ENCODE measurements at places on chromosomes 12 and 14.
A peak's percentile ranks its signal among the peaks of the same experiment; 100 is the strongest.

DNA sequence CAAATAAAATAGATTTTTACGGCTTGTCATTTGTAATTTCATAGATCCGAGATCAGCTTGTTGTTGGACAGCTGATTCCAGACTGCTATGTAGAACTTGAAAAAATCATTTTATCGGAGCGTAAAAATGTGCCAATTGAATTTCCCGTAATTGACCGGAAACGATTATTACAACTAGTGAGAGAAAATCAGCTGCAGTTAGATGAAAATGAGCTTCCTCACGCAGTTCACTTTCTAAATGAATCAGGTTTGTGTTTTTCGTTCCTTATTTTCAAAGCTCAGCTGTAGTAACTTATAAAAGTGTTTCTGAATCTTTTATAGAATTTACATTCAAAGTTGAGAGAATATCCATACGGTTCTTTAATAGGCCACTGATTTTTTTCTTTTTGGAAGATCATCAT lies 89.1 kb downstream of the LRRK2 start:
- H3K36me3 ChIP-seq = no peaks in the 10 kb centered on the region
- H3K4me1 ChIP-seq = no peaks in the 10 kb centered on the region

GRCh38 chr12:86959766-86960458 lies 703.7 kb upstream of the MGAT4C start:
- no peak for DNase-seq
- H3K27ac ChIP-seq = no peak overlapping the region
- H3K27me3 ChIP-seq = no peaks in the 10 kb centered on the region
- H3K4me3 ChIP-seq = no peak overlapping the region
- no peaks in the 10 kb centered on the region for H3K4me1 ChIP-seq
- no peaks in the 10 kb centered on the region for H3K36me3 ChIP-seq

DNA sequence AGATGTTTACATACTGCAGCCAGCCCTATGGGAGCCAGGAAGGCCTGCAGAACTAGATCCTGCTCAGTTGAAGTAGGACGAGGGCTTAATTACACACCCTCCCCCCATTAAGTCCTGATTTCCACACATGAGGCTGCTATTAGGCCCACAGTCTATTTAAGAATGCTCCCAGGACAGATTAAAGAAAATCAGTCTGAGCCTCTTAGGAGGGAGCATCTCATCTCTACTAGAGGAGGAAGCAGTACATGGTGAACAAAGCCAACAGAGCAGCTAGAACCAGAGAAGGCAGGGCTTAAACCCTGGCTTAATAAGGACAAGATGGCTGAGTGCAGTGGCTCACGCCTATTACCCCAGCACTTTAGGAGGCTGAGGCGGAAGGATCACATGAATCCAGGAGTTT lies 55.8 kb upstream of the ARHGAP5 start:
- peaks cover 2% of the 10 kb centered on the region for H3K36me3 ChIP-seq
- H3K27me3 ChIP-seq = no peaks in the 10 kb centered on the region
- H3K4me1 ChIP-seq = peaks cover 21% of the 10 kb centered on the region
- no peak overlapping the region for H3K4me3 ChIP-seq

GRCh38 chr12:104292872-104293794 lies 10.4 kb upstream of the EID3 start:
- H3K4me3 ChIP-seq = no peak overlapping the region
- peaks cover 36% of the 10 kb centered on the region for H3K36me3 ChIP-seq
- DNase-seq = no peak
- H3K27me3 ChIP-seq = no peaks in the 10 kb centered on the region
- peaks cover 25% of the 10 kb centered on the region for H3K4me1 ChIP-seq
- H3K27ac ChIP-seq = peak overlapping the region; percentile 2

DNA sequence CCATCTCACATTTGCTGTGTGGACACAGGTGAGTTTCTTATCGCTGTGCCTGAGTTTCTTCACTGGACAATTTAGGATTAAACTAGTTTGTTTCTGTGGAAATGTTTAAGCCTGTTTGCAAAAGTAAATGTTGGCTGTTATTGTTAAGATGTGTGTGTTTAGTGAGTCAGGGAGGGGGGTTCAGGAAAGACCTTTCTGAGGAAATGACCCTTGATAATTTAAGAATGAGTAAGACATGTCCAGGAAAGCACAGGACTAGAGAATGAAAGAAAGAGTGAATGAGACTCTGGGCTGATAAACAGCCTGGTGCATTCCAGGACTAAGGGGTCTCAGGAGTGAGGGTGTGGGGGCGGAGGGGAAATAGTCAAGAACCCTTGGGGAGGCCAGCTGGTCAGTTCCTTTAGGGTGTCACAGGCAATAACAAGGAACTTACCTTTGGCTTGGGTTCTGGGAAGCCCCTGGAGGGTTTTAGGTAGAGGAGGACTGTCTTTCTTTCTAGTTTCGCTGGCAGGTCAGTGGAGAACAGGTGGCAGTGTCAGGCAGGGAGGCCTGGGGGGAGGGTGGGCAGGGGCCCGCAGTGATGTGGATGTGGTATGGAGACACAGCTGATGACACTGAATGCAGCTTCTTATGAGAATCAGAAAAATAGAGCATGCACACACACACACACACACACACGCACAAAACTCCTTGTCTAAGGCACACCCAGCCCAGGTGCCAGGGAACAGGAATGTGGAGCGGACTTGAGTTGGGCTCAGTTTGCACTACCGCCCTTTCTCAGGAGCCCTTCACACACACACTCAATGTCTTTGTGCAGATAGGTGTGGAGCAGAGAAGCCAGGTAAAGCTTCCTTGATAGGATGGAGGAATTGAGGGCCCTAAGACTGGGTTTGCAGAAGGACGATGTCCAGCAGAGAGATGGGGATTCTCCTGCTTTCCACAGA lies 1005.5 kb downstream of the VRK1 start:
- H3K4me3 ChIP-seq = no peak overlapping the region
- peaks cover 12% of the 10 kb centered on the region for H3K4me1 ChIP-seq
- H3K27me3 ChIP-seq = no peaks in the 10 kb centered on the region

DNA sequence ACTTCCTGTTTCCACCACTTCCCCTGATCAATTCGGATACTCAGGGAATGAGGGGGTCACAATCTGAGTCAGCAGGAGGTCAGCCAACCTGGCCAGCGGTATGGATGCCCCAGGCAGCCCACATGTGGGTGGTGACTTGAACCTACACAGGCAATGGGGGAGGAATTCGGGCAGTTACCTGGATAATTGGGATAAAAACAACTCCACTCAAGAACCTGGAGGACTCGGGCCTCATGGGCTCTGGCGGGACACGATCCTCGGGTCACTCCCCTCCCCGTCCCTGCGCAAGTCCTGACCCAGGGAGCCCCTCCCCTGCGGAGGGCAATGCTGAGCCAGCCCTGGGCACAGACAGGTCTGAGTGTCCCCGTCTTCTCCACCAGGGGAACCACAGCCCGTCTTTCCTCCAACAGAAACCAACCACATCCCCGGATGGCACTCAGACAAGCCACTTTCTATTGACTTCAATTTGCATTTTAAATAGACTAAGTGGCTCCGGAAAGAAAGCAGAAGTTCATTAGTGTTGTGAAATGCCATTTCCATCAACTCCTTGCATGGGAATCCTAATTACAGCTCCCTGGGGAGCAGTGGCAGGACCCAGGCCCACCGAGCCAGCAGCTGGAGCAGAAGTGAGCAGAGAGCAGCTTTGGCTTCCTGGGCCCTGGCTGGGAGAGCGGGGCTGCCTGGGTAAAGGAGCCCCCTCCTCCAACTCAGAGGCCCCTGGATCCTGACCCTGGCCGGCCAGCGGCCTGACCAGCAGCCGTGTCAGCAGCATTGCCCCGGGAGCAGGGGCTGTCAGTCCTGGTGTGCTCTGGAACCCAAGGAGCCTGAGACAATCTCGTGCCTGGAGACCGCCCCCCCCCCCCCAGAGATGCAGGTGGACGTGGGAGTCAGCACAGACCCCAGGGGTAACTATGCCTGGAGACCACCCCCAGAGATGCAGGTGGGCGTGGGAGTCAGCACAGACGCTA lies 374.1 kb downstream of the ADGRD1 start:
- H3K27me3 ChIP-seq = peaks cover 12% of the 10 kb centered on the region
- no peak overlapping the region for H3K4me3 ChIP-seq

DNA sequence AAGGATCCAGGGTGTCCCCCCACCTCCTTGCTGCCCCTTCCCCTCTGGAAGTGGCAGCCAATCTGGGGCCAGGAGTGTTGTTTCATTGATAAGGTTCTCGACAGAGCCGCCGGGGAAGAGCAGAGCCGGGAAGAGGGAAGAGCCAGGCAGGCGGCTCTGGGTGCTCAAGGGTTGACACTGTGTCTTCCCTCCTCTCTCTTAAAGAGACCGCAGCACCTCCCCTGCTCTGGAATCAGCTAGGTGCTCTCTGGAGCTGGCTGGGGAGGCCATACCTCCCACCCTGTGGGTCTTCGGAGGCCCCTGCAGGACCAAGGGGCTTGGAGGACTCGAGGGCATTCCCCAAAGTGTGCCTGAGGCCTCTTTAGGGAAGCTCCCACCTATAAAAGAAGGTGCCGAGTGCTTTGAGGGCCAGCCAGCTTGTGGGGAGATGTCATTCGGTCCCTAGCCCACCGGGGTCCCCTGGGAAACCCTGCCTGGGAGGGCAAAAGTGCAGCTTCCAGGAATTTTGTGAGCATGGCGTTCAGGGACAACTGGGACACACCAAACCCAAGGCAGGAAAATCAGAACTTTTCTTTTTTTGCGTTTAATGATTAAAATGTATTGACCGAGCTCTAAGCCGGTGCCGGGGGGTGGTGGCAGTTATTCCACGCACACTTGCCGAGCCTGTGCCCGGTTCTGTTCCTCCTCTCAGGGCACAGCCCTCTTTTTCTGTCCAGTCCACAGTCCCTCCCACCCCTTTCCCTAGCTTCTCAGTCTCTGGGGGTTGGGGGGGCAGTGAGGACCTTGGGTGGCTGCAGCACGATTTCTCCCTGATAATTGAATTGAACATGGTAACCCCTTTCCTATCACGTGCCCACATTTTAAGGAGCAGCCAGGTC lies 3.0 kb downstream of the SETD1B start:
- H3K27ac ChIP-seq = no peak overlapping the region
- peaks cover 24% of the 10 kb centered on the region for H3K4me1 ChIP-seq
- peaks cover 13% of the 10 kb centered on the region for H3K36me3 ChIP-seq
- DNase-seq = no peak
- no peaks in the 10 kb centered on the region for H3K27me3 ChIP-seq
- H3K4me3 ChIP-seq = peak overlapping the region; percentile 78

DNA sequence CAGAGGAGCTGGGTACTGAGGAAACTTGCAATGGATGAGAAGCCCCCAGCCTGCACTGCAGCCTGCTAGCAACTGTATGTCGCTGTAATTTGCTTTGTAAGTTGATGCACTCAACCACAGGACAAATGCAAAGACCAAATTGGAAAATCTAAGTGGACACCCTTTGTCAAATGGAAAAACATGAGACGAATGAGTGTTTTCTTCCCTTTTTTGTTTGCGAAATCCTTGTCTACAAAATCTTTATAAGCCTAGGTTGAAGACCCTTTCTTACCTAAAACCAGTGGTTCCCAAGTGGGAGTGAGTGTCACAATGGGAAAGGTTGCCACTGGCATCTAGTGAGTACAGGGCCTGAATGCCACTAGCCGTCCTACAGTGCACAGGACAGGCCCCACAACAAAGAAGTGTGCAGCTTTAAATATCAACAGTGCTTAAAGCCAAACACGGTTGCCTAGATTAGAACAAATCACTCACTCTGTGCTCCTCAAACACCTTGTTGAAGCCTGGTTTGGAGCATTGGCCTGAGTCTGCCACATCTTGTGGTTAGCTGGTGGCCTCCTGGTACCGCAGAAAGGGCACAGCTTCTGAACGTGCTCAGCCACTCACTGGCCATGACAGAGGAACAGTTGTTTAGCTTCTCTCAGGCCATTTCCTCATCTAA lies 7.6 kb upstream of the VASH1 start:
- no peak overlapping the region for H3K27ac ChIP-seq
- no peak overlapping the region for H3K4me3 ChIP-seq
- no peaks in the 10 kb centered on the region for H3K4me1 ChIP-seq

GRCh38 chr12:42458575-42458974 lies 131.0 kb downstream of the PRICKLE1 start:
- no peak for DNase-seq
- H3K4me3 ChIP-seq = no peak overlapping the region
- H3K36me3 ChIP-seq = peaks cover 39% of the 10 kb centered on the region
- H3K27ac ChIP-seq = no peak overlapping the region

DNA sequence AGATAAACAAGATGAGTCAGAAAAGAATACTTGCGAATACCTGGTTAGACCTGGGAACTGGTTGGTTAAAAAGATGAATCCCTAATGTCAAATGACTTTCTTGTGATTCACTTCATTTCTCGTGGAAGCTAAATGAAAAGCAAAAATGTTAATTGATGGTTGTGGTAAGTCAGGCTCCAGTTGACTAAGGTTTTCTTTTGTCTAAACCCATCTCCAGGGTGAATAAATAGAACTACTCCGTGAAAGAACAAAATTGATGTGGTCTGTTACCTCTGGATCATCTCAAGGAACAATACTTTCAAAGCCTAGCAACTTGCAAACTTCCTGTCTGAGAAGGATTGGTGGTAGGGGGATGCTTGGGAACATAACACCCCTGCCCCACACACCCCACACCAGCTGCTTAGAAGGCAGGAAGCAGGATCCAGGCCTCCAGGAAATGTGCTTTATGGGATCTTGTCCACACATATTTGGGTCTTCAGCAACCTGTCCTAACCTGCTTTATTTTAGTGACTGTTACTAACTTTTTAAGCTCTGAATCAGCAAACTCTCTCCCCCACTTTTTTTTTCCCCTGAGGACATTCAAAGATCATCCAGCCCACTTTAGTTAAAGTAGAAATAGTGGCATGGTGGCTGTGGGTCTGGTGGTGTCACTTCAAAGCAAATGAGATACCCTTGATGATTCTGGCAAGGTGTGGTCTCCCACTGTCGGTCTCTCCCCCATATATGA lies 60.4 kb upstream of the PTHLH start:
- no peak overlapping the region for H3K4me3 ChIP-seq
- no peaks in the 10 kb centered on the region for H3K4me1 ChIP-seq
- H3K27ac ChIP-seq = no peak overlapping the region
- no peak for DNase-seq
- H3K36me3 ChIP-seq = no peaks in the 10 kb centered on the region

DNA sequence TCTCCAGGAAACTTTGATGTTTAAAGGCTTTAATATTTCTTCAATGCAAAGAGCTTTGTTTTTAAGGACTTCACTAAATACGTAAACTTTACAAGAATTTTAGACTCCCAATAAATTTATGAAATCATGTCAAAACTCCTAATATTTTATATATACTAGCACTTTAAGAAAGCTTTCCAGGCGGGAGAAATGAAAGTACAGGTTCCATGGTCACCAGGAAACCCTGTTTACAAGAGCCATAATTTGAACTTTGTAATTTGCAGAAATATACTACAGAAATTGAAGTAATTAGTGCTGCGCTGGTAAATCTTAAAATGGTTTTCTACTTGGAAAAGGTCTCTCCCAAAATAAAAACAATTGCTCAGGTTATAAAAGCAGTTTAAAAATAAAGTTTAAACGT lies 8.8 kb downstream of the CCDC92 start:
- peaks cover 6% of the 10 kb centered on the region for H3K4me1 ChIP-seq
- peaks cover 3% of the 10 kb centered on the region for H3K36me3 ChIP-seq
- no peak overlapping the region for H3K27ac ChIP-seq
- H3K27me3 ChIP-seq = no peaks in the 10 kb centered on the region

Measured in progenitor cell of endocrine pancreas (in vitro differentiated cells).